ENCODE measurements at places on chromosomes 11 and 22.

DNA sequence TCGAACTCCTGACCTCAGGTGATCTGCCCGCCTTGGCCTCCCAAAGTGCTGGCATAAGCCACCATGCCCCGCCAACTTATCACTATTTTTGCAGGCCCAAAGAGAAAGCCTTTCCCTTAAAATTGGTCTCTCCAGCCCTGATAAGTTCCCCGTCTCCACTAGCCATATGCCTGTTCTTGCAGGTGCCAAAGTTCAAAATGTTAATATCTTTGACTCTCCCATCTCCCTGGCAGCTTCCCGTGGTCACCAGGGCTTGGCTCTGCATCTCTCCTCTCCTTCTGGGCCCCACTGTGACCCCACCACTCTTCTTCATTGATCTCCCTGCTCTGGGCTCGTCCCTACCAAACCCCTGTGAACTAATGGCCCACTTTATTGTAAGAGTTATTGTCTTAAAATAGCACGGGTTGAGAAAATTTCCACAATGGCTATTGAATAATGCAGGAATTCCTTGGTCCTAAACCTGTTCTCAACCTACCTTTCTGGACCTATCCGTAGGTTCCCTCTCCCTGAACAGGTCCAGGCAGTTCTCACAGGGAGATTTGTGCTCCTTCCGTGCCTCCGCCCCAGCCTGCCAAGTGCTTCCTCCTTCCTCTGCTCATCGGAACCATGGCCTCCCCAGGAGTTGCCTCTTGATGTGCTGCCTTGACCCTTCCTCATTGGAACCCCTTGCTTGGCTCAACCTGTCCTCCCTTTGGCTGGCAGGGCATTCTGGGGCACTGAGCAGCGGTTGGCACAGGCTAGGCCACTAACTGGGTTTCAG is 147.5 kb downstream of the DSCAML1 start:
- DNase-seq, result no peak

DNA sequence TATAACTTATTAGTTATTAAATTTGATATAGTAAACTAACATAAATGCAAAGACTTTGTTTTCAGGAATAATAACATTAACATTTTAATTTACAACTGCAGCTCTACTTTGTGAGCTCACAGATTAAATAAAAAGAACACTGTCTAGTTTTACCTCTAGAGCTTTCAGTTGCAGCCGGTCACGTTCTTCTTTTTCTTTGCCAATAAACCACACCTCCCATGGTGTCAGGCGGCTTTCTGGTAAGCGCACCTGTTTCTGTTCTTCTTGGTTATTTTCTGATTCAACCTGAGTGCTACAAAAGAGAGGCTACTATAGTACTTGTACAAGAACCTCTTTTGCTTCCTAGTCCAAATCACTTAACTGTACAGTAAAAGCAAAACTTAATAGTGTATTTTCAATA is 5.8 kb downstream of the CCDC34 start:
- DNase-seq, result no peak

DNA sequence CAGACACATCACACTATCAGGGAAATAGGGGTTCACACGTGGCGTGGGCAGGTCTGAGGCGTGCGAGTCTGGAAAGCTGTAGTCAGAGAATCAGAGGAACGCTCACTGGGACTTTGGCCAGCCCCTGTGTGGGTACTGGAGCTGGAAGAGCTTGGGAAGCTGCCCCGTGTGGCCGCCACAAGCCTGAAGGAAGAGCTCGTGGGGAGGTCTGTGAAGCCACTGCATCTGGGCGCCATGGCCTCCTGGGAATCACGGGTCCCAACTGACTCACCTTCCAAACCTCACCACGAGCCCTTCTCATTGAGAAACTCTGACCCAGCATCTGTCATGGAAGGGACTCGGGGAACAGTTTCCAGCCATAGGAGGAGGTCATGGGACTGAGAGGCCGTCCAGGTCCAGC is 5.9 kb upstream of the MRGPRF start:
- no peak for DNase-seq

DNA sequence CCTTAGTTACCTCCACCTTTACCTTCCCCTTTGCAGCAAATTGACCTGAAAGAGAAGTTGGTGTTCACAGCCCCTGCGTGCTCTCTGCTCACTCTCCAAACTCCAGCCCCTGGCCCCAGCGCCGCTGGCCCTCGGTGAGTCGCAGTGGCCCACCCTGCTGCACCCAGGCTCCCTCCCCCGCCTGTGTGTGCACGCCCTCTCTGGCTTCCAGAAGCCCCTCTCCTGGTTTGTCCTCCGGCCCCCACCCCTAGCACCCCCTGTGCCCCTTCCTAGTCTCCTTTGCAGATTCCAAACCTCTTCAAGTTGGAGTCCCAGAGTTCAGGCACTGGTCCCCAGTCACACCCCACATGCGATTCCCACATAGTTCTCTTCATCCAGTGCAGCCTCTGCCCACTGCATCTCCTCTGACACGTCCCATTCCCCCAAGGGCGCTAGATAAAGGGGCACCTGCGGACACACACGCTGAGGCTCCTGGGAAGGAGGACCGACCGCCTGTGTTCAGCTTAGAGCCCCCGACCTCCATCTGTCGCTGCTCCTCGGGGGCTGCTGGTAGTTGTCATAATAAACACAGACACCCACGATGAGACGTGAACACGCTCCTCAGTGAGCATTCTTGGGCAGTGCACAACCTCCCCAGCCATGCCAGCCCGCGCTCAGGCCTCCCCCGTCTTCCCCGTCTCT is 1.5 kb upstream of the PHRF1 start:
- DNase-seq, result no peak

GRCh38 chr11:27111896-27112295 is 71.3 kb downstream of the BBOX1 start:
- no peak for DNase-seq

- no peak for DNase-seq
Observed at GRCh38 chr22:38419858-38420160, 35.2 kb downstream of the KCNJ4 start.

DNA sequence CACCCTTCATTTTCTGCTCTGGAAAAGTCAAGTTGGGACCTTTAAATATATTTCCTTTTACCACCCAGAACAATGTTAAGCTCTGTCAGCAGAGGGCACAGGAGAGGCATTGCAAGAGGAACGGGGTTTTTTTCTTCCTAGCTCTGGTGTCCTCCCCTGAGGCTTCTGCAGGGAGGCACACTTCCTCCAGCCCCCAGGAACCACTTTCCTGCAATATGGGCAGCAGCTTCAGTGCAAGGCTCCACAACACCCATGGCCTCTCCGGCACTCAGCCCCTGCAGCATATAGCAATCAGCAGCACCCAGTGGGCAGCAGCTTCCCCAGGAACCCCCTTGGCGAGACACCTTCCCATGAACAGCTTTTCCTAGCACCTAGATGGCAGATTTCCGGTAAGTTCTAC is 101.4 kb downstream of the SYT9 start:
- peak; percentile 14 for DNase-seq

DNA sequence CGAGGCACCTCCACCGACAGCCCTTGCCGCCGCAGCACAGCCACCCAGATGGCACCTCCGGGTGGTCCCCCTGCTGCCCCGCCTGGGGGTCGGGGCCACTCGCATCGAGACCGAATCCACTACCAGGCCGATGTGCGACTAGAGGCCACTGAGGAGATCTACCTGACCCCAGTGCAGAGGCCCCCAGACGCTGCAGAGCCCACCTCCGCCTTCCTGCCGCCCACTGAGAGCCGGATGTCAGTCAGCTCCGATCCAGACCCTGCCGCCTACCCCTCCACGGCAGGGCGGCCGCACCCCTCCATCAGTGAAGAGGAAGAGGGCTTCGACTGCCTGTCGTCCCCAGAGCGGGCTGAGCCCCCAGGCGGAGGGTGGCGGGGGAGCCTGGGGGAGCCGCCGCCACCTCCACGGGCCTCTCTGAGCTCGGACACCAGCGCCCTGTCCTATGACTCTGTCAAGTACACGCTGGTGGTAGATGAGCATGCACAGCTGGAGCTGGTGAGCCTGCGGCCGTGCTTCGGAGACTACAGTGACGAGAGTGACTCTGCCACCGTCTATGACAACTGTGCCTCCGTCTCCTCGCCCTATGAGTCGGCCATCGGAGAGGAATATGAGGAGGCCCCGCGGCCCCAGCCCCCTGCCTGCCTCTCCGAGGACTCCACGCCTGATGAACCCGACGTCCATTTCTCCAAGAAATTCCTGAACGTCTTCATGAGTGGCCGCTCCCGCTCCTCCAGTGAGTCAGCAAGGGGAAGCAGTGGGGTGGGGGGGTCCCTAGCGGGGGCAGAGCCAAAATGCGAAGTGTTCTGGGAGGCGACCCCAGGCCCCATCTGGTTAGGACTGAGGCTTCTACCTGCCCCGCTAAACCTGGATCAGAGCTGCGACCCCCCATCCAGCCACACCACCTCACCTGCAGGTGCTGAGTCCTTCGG is 4.4 kb downstream of the FREY1 start:
- DNase-seq, result no peak

DNA sequence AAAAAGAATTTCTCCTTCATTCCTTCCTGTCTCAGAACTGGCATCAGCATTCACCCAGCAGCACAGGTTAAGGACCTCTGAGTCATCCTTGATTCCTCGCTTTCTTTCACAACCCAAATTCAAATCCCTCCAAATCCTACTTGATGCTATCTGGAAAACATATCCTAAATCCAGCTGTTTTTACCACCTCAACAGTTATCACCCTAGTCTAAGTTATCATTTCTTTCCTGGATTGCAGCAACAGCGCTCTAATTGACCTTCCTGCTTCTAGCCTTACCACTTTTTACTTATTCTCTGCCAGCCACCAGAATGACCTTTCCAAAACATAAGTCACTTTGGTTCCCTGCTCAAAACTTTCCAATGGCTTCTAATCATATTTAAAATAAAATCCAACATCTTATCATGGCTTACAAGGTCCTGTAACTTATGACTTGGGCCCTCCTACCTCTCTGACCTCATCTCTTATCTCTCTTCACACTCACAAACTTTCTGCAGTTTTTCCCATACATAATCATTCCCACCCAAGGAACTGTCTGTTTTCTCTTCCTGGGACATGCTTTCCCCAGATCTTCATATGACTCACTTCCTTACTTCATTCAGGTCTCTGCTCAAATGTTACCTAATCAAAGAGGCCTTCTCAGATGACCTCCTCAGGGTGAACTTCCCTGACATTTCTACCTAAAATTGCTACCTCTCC is 119.4 kb downstream of the TTC28 start:
- no peak for DNase-seq

- no peak for DNase-seq
Observed at GRCh38 chr11:78612721-78613377, 38.2 kb upstream of the NARS2 start.

DNA sequence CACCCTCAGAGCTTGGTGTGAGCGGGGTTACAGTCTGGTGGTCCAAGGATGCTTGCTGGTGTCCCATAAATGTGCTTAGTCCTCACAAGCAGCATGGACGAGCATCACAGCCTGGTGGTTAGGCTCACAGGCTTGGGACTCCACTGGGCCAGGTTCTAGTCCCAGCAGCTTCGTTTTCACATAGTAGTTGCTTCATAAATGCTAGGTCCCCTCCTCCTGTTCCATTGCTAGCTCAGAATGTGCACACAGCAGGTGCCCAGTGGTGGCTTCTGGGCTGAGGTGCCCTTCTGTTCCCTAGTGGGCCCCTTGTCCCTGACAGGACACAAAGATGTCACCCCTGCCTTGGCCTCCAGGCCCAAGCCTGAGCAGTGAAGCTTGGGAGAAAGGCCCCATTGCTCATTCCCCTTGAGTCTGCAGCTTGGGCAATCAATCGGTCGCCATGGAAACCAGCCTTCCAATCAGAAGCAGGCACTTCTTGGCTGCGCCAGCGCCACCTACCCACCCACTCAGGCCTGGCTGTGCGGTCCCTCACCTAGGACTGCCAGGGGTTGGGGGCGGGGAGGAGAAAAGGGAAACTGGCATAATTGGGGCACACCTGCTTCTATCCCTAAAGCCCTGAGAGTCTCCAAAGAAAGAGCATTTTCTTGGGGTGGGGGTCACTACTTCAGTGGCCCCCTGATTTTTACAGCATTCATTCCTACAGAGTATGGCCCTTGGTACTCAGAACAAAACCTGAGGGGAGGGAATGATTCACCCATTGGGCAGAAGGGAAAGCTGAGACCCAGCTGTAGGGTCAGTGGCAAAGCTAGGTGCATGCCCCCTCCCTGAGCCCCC is 48.1 kb downstream of the CYTH4 start:
- DNase-seq, result peak; percentile 40

DNA sequence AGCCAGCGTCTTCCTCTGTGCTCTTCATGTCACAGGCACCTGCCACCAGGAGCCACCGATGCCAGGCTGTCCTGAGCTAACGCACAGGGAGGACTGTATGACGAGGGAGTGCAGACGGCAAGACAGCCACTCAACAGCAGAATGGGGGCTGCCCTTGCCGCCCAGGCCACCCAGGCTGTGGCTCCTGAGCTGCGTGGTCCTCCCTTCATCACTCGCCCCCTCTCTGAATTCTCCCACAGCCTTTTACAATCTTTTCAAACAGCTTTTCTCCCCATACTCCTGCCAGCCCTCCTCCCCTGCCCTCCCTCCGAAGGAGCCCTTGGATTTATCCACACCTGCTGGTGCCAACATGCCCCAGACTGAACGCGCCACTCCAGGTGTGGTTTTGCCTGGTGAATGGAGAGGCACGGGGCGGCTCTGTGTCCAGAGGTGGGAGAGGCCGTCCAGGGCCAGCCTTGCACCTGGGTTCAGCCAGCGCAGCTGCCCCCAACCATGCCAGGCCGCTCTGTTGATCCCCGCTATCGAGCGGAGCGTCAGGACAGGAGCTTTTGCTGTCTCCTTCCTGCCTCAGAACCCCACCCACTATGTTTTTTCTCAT is 22.0 kb downstream of the OVOL1 start:
- no peak for DNase-seq

- no peak for DNase-seq
Observed at GRCh38 chr22:50189184-50189848, 3.6 kb downstream of the TRABD start.

DNA sequence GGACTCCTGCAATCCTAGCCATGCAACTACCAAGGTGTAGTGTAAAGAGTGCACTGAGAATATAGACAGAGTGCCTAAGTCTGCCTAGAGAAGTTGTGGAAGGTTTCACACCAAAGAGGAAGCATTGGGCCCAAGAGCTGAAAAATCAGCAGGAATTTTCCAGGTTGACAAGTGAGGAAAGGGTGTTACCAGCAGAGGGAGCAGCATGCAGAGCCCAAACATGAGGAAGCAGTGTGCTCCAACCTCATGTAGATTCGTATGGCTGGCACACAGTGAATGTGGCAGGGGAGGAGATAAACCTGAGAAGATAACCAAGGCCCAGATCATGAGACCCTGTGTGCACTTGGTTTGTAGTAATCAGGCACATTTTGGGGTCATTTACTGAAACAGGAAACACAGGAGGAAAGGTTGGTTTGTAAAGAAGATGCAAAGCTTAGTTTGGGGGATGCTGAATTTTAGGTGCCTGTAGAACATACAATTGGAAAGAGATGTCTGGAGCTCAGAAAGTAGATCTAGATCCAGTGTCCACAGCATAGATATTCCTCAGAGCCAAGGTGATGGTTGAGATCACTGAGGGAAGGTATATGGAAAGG is 1.7 kb downstream of the HPX start:
- peak; percentile 51 for DNase-seq

- no peak for DNase-seq
Observed at GRCh38 chr11:132088551-132088950, 718.1 kb downstream of the NTM start.

DNA sequence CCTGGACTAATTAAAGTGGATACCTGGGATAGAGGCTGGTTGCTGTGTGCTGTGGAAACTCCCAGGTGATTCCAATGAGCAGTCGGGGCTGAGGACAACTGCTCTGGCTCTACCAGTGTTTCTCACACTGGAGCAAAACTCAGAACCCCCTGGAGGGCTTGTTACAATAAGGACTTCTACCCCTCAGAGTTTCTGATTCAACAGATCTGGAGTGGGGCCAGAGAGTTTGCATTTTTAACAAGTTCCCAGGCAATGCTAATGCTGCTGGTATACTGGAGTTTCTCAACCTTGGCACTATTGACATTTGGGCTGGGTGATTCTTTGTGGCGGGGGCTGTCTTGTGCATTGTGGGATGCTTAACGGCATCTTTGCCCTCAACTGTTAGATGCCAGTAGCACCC is 353.7 kb downstream of the MIAT start:
- no peak for DNase-seq
